ENCODE measurements at places on chromosomes 5 and 9.

DNA sequence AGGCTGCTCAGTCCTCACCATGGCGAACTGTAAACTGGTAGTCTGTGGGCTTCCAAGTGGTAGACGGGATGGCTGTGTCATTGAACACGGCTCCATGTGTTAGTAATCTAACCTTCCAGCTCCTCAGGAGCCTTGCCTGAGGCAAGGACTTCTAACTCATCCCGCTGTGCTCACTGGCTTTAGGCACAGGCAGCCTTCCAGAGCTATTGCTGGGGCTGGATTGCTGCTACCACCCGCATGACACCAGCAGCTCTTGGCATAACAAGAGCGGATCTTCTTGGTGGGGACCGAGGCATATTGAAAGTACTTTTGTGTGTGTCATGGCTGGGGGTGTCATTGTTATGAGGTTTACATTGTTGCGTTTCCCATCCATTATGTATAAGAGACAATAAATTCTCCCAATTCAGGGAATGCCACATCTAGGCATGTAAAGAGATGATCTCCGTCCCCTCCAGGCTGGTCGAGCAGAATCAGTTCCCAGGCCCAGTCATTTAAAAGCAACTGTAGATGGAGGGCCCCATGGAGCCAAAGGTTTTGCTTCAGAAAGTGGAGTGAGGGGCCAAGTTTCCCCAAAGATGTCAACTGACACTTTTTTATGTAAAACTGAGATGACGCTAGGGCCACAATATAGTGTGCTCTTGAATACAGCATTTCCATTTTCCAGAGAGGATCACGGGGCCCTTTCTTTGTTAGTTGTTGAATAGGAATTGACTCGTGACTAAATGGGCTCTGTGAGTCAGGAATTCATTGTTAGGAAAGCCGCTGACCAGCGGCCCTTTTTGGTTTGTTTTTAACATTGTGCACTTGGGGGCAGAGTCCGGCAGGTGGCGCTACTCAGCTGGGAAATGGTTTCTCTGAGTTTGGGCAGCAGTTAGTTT lies 759.5 kb downstream of the TAF11L14 start:
- peak; percentile 27 for DNase-seq

GRCh38 chr5:128649192-128649591 lies 111.1 kb upstream of the FBN2 start:
- no peak for DNase-seq

- no peak for DNase-seq
These were observed 423.6 kb downstream of the PRDM9 start for GRCh38 chr5:23930985-23931384.

GRCh38 chr5:78064941-78065472 lies 229.5 kb downstream of the AP3B1 start:
- DNase-seq: no peak

DNA sequence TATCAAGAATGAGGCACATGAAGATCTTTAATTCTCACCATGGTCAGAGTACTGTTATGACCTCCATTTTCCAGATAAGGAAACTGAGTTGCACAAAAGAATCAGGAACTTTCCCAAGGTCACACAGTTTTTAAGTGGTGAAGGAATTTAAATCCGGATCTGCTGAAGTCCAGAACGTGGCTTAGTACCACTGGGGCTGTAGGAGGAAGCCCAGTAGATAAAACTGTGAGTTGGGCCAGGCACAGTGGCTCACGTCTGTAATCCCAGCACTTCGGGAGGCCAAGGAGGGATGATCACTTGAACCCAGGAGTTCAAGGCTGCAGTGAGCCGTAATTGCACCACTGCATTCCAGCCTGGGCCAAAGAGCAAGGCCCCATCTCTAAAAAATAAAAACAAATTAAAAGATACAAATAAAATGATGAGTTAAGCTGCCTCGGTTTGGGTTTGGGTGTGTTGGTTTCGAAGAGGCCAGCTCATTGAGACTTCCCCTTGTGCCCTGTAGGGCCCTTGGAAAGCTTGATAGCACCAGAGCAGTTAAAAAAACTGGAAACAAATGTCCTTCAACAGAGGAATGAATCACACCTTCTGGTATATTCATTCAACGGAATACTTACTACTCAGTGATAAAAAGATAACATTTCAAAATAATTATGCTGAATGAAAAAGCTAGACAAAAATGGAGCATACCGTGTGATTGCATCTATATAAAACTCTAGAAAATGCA lies 20.1 kb downstream of the ATOX1 start:
- DNase-seq: no peak

- DNase-seq: no peak
These were observed 650.9 kb downstream of the TLE4 start for GRCh38 chr9:80222466-80223169.

DNA sequence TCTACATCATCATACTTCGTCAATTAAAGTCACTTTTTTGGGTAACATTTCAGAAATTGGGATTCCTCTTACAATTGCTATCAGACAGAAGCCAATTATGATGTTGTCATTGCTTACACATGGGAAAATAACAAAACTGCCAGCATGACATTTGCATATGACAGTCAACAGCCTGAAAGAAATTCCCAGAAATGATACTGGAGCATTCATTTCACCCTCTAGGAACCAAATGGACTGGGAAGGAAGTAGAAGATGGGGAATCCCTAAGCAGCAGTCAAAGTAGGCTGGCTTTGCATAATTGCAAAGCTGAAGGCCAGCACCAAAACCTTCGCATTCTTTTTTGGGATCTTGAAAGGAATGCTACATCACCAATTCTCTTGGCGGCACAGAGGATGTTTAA lies 10.7 kb downstream of the HMGCS1 start:
- DNase-seq: no peak

GRCh38 chr5:173532689-173533250 lies 83.7 kb downstream of the BOD1 start:
- DNase-seq: no peak

DNA sequence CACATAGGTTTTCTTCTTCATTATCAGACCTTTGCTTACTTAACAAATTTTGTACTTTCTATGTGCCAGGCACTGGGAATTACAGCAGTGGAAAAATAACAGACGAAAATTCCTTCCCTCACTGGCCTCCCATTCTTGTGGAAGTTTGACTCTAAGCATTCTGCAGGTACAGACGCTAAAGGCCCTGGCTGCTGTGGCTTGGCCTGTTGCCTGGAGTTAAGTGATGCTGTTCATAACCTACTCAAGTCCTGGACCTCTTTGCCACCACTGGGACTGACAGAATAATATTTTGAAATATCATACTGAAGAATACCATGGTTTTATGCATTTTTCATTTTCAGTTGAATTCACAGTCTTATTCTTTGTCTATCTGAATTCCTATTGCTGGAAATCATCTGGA lies 97.3 kb upstream of the SPATA31C2 start:
- DNase-seq: no peak

GRCh38 chr5:135304352-135305221 lies 94.4 kb downstream of the MACROH2A1 start:
- no peak for DNase-seq

DNA sequence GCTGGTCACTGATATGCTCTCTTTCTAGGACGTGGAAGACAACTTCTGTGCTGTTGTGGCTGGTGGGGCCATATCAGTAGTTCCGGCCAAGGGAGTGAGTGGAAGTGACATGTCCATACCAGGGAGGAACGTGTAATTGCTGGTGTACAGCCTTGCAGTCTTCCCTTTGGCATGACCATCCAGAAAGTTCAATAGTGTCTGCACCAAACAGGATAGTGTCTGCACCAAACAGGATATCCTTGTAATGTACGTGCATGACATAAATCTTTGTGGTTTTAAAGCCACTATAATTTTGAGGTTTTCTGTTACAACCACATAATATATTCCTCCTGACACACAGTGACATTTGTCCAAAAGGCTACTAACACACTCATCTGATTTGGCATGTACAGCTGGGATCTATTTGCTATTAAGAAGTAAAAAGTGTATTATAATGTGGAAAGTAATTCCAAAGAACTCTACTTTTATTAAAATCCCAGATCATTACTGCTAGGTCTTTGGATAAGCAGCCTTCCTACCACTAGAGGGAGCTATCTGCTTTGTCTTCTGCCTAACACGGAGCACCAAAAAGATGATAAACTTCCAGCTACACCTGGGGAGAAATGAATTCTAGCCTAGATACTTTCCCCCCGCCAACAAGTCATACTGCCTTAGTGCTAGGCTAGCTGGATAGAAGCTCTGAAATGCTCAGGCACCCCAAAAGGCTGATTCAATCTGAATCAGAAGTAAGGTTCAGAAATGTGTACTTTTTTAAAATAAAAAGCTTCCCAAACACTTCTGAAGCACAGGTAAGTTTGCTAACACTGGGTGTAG lies 52.7 kb downstream of the RNF145 start:
- DNase-seq: peak; percentile 36

- DNase-seq: no peak
These were observed 45.0 kb upstream of the SV2C start for GRCh38 chr5:76038212-76038611.

- no peak for DNase-seq
These were observed 193.5 kb upstream of the TLX3 start for GRCh38 chr5:171115519-171115918.

DNA sequence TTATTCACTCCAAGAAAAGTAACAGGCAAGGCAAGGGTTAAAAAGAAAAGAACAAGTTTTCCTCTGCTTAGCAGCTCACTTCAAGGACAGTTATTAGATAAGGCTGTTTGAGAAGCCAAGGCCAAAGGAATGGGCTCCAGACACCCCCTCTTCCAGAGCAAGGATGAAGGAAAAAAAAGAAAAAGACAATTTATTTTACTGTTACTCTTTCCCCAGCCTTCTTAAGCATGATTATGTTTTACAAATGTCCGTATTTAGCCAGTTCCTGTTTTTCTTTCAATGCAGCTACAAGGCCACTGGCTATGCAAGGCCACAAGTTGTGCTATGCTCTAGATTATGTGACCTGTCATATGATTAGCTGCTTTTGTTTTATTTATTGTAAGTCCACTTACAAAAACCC lies 106.5 kb upstream of the SIMC1 start:
- DNase-seq: no peak

DNA sequence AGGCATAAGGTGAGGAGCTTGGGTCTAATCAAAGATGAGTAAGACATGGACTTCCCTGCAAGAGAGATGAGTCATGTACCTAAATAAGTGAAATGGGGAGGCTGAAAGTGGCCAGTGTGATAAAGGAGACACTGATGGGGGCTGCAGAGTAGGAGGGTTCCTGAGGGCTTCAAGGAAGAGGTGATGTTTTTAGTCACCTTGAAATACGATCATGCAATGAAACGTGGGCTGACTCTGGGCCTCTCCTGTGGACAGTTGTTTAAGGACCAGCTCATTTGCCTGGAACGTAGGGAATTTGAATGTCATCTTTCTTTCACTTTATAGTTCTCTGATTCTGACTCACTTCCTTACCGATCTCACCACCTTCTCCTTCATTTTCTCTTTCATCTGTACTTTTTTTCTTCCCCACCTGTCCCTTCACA lies 49.6 kb upstream of the CPLX2 start:
- no peak for DNase-seq

DNA sequence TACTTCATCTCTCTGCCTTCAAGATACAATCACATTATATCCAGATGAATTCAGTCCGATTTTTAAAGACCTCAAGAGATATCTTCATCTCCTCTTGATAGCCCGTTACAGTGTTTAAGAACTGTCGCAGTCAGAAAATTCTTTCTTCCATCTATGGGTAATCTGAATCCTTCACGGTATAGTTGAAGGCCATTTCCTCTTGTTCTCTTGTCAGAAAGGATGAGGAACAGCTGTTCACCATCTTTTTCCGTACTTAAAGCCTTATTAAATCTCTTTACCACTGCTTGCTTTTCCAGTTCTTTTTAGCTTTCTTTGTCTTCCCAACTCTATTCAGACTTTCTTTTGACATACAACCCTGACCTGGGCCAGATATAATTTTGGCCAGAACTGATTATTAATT lies 121.8 kb downstream of the XRCC4 start:
- no peak for DNase-seq

DNA sequence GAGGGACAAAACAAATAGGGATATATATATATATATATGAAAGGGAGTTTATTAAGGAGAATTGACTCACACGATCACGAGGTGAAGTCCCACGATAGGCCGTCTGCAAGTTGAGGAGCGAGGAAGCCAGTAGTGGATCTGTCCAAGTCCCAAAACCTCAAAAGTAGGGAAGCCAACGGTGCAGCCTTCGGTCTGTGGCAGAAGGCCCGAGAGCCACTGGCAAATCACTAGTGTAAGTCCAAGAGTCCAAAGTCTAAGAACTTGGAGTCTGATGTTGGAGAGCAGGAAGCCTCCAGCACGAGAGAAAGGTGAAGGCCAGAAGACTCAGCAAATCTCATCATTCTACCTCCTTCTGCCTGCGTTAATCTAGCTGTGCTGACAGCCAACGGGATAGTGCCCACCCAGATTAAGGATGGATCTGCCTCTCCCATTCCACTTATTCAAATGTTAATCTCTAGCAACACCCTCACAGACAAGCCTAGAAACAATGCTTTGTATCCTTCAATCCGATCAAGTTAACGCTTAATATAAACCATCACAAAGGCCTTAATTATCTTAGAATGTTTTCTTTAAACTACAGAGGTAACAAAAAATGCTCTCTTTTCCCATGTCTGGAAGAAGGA lies 23.8 kb upstream of the DAB2 start:
- no peak for DNase-seq

- DNase-seq: no peak
These were observed 28.1 kb upstream of the SPINK4 start for GRCh38 chr9:33211695-33212393.

DNA sequence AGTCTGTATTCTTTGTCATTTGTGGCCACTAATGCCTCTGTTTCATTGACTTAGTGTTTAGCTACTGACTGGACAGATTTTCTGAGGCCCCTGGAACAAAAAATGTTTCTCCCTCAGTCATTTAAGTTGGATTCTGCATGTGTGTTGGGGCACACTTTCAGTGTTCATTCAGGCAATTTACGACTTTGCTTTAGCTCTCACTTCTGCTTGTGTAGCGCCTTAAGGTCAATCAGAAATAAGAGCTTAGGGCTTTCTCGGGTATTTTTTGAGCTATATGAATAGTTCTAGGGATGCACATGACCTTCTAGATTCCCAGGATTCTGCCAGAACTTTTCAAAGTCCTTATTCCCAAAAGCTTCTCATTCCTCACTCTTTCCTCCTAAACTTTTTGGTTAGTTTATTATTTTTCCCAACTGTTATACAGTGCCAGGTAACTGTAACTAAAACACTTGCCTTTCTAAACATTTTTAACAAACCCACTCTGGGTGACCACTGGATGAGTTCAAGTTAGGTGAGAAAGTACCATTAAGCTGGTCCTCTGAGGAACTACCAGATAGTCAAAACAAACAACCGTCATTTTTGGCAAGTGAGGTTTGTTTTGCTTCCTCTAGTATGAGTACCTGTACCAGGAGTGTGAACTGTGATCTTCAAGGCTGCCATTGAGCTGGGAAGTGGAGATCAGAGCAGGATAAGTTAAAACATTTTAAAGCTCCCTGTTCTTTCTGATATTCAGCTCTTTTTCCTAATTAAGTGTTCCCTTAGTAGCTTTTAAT lies 571.3 kb upstream of the TLE4 start:
- DNase-seq: no peak
